ENCODE measurements at places on chromosomes 3 and 15.

DNA sequence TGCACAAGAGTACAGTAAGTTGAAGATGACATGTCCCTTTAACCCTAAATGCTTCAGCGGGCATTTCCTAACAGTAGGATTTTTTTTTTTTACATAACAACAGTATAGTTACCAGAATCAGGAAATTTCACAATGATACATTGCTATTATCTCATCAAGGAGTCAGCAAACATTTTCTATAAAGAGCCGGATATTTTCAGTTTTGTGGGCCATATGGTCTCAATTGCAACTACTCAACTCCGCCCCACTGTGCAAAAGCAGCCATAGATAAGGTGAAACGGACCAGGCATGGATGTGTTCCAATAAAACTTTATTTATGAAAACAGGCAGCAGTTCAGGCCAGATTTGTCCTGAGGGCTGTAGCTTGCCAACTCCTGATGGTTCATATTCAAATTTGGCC is 130.6 kb downstream of the SMAD6 start:
- no peak for DNase-seq

DNA sequence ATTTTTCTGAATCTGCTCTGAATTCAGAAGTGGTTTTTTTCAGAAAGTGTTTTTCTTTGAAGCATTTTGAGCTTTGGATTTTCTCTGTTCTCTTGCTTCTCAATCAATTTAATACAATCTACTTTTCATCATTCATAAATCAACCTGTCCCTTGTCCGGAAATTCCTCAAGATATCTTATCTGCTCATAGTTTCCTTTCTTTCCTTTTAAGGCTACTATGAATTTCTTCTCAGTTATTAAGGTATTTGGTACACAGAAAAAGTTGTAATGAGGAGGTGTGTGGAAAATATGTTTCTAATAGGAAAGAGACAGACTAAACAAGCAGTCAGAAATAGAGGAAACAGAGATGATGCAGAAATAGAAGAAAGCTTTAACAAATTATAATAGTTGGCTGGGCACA is 14.4 kb downstream of the CGGBP1 start:
- DNase-seq: no peak

GRCh38 chr3:88321363-88322050 is 171.7 kb downstream of the C3orf38 start:
- no peak for DNase-seq

DNA sequence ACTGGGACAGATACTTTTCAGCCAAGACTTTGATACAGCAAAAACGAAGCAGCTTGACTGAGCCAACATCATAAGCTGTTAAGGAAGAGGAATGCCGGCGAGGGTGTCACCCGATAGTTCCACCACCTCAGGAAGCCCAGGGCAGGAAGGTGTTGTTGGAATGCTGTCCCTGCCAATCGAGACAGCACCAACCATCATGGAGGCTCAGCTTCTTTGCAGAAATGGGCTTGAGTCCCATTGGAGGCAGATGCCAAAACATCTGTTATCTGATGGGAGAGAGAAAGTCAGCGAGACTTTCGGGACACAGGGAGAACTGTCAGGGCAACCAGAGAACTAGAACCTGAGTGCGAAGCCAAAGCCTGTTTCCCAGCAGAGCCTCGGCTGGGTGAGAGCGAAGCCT is 50.7 kb downstream of the CA12 start:
- no peak for DNase-seq

GRCh38 chr3:15726043-15726442 is 71.7 kb downstream of the ANKRD28 start:
- no peak for DNase-seq

- no peak for DNase-seq
These were observed 36.8 kb downstream of the ICE2 start for GRCh38 chr15:60442031-60442650.

- no peak for DNase-seq
These were observed 335.4 kb upstream of the MDFIC2 start for GRCh38 chr3:70647823-70648222.

DNA sequence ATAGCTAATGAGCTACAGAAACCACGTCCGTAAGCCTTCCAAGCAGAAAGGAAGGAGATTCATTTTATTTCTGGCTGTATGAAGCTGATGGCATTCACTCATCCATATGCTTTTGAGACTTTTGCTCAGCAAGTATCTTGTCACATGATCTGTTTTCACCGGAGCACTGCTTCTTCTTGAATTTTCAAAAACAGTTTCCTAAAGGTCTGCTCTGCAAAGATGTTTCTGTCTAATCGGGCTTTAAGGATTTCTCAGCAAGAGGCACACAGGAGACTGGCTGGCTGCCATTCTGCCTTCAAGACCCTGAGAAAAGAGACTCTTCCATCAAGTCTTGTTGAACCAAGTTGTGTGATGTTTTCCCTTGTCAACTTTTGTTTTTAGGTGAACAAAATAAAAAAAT is 289.6 kb upstream of the LYSMD4 start:
- DNase-seq: no peak

- DNase-seq: no peak
These were observed 39.3 kb downstream of the SRP14 start for GRCh38 chr15:39999538-40000200.

GRCh38 chr3:48518638-48519276 is 14.8 kb upstream of the SHISA5 start:
- no peak for DNase-seq

- no peak for DNase-seq
These were observed 217.9 kb upstream of the MME start for GRCh38 chr3:154862265-154862664.

DNA sequence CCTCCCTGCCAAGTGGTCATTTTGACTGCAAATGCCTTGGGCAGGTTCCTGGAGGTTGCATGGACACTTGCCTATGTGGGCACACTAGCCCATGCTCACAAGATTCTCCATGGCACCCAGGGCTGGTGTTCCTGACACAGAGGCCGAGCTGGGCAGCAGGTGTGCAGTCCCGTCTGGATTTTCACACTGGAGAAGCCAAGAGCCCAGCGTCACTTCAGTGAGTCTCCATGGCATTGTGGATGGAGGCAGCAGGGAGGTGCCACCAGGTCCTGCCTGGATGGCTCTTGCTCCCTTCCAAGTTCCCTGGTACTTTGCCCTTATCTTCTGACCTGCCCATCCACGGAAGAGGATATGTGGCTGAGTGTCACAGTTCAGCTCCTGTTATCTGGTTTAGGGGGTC is 63.7 kb upstream of the PLCL2 start:
- no peak for DNase-seq

- no peak for DNase-seq
These were observed 84.0 kb upstream of the PRR20G start for GRCh38 chr3:127371846-127372245.

- DNase-seq: no peak
These were observed 42.5 kb downstream of the STARD5 start for GRCh38 chr15:81281456-81281735.

DNA sequence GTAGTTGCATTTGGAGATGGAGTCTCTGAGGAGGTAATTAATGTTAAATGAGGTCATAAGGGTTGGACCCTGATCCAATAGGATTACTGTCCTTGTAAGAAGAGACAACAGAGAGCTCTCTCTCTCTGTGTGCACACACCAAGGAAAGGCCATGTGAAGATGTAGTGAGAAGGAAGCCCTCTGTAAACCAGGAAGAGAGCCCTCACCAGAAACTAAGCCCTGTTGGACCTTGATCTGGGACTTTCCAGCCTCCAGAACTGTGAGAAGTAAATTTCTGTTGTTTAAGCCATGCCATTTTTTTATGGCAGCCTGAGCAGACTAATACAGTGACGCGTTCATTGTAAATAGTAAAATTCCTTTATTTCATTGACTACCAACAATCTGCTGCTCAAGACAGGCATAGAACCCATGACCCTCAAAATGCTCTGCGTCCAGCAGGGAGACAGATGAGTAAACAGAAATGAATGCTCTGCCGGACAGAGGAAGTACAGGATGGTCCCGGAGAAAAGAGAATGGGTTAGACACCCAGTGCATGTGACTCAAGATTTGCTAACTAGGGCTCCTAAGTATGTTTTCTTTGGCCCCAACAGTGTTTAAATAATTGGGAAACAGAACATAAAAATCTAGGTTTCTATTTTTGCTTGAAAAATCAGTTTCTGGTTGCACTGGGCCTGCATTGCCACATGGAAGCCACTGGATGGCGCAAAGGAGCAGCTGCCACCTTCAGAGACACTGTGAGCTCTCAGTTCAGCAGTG is 37.9 kb upstream of the TNFAIP8L3 start:
- DNase-seq: no peak

DNA sequence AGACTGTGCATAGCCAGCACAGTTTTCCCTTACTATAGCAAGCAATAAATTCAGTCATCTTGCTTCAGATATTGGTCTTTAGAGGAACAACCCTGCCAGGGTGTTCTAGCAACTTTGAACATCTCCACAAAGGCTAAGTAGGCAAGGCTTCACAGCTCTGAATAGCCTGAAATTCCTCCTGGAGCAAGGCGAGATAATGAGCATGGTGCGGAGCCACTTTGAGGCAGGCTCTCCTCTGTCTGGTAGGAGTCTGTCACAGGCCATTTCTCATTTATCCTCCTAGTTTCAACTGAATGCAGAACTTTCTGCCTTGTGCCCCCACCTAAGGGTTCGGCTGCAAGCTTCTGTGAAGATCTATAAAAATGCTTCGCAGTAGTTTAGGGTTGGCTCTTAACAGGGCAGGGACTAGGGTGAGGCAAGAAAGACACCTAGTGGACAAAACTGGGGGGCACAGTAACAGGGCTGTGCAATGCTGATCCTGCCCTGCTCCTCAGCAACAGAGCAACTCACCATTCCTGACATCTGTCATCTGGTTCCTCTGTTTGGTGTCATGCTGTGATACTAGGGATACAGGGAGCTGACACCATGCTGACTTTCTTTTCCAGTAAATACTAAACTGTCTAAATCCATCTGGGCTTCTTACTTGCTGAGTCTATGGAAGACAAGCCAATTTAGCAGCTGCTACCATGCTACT is 16.6 kb upstream of the EHHADH start:
- no peak for DNase-seq

DNA sequence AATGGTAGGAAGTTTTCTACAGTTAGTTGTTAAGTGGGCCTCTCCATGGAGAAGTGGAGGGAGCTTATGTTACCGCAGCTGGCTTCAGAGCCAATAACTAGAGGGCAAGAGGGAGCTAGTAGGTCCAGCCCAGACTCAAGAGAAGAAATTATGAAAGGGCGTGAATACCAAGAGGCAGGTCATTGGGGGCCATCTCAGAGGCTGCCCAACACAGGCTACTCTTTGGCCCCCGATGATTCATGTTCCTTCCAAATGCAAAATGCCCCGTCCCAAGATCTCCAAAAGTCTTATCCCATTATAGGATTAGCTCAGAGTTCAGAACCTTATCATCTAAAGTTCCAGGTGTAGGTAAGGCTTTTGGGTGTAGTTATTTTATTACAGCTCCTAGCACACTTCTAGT is 94.5 kb downstream of the FNDC3B start:
- DNase-seq: no peak

DNA sequence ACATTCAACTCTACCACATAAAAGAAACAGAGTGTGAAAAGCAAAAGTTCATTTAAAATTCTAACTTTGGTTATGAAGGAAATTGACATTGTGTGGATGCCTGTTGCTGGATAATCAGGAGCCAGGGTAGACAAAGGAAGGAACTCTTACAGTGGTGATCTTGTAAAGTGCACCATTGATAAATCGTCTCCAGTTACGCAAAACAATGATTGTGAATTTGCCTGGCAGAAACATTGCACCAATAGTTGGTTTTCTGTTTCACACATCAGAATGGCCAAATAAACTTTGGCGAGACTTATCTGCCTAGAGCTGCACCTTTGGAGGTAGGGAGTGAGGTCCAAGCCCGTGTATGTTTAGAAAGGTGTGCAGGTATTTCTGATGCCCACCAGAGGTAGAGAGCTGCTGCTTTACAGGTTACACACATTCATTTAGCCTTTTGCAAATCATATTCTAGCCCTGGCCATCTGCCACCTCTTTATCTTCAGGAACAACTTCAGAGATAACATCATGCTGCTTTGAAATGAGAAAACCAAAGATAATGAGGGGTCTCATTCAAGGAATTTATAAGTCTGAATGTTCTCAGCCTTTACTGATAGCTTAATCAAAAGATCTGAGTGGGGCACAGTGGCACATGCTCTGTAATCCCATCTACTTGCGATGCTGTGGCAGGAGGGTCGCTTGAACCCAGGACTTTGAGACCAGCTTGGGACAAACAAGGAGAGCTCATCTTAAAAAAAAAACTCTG is 47.4 kb upstream of the P3H2 start:
- DNase-seq: no peak

- DNase-seq: no peak
These were observed 64.8 kb upstream of the PCSK6 start for GRCh38 chr15:101554115-101554915.

- no peak for DNase-seq
These were observed 341.4 kb upstream of the TRIM42 start for GRCh38 chr3:140336465-140336864.

DNA sequence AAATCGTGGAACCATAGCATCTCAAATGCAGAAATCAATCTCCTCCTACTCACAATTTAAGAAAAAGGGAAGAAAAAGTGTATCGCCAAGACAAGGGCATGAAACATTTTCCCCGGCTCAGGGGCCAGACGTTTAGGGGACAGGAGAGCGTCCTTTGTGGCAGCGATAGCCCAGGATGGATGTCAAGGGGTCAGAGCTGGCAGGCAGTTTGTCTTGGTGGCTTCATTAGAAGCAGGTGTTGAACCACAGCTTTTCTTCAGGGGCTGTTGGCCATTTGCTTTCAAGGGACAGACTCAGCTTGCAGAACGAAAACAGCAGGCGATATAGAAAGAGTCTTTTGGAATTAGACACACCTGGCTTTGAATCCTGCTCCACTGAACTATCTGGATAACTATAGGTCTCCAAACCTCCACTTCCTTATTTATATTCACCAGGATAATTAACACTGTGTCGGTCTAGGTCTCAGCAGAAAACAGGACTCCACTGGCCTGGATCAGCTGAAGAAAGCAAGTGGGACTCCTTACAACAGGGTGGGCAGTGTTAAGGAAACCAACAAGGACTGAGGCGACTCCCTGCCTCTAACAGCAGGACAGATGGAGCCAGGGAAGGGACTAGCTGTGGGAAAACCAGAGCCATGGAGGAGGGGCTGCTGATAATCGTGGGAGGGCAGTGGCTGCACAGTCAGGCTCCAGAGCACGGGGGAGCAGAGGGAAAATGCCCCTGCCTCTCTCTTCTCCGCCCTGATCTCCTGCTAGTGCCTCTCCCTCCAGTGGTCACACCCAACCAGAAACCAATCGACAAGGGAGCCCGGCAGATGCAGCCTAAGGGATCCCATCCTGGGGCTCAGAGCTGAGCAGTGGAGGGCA is 123.6 kb downstream of the LIPC start:
- no peak for DNase-seq

GRCh38 chr15:48176957-48177356 is 1.1 kb downstream of the MYEF2 start:
- DNase-seq: no peak

GRCh38 chr15:28954466-28955159 is 68.8 kb downstream of the APBA2 start:
- DNase-seq: no peak
